Caco-2 (cell line): ENCODE measurements at places on chromosomes 3 and 15. TPM values are rescaled to one million over a fixed set of nuclear protein-coding genes. Genes with fewer than 3 reads are reported as not detected.
A peak's percentile ranks its signal among the peaks of the same experiment; 100 is the strongest.

DNA sequence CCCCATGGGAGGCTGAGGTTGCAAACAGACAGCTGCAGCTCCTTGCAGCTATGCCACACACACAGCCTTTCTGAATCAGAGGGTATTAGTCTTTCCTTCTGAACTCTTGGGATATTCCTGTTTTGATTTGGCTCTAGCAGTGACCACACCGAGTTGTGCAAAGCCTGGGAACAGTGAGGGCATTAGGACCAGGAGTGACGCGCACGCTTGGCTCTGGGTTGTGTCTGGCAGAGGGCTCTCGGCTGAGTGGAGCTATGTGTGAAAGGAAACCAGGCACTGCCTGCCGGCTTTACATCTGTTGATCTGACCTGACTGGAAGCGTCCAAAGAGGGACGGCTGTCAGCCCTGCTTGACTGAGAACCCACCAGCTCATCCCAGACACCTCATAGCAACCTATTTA is at the start of gene GALNT15:
TSS of gene GALNT15 (plus strand) at position 292 of the 400 bp plus-strand sequence. CDS start 472 bp downstream, outside the sequence.
- H3K27me3 ChIP-seq: no peaks in the 10 kb centered on the region; the same call in 1 of the 2 replicates
- H3K4me3 ChIP-seq: no peak within 1 kb of the TSS
- H3K4me1 ChIP-seq: no peaks in the 10 kb centered on the region
- no peaks in the 10 kb centered on the region for H3K36me3 ChIP-seq
- no peak within 1 kb of the TSS for H3K27ac ChIP-seq

DNA sequence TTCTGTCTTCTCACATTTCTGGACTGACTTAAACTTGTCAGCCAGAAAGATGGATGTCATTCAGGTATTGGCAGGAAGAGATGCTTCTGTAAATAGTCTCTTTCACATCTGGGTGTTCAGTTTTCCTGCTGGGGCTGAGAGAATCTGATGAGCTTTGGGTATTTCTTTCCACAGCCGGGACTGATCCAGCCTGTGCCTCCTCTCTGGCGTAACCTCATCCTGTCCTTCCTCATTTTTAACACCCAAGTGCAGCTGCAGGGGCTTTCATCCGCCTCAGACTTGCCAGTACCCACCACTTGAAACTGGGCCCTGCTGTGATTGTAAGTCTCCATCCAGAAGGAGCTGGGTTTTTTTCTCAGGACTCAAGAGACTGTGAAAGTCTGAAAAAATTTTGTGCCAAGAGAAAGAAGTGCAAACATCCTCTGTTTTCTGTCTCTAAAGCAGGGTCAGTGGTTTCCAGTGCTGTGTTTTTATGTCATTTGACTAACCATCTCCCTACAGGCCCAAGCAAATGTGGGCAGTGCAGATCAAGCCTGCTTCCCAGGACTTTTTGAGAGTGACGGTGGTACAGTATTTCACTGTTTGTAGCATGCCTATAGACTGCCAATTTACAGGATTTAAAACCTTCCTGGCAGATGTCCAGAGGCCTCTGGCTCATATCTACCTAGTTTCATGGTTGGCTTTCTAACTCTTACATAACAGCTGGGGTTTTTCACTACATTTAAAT is 342.7 kb downstream of the PTPRG start:
- no peaks in the 10 kb centered on the region for H3K27me3 ChIP-seq
- H3K36me3 ChIP-seq: no peaks in the 10 kb centered on the region
- no peak for DNase-seq
- H3K4me1 ChIP-seq: no peaks in the 10 kb centered on the region

GRCh38 chr15:81062937-81063336 is 62.2 kb downstream of the TLNRD1 start:
- H3K36me3 ChIP-seq: no peaks in the 10 kb centered on the region
- H3K4me3 ChIP-seq: no peak overlapping the region
- no peaks in the 10 kb centered on the region for H3K27me3 ChIP-seq
- no peak overlapping the region for H3K27ac ChIP-seq

DNA sequence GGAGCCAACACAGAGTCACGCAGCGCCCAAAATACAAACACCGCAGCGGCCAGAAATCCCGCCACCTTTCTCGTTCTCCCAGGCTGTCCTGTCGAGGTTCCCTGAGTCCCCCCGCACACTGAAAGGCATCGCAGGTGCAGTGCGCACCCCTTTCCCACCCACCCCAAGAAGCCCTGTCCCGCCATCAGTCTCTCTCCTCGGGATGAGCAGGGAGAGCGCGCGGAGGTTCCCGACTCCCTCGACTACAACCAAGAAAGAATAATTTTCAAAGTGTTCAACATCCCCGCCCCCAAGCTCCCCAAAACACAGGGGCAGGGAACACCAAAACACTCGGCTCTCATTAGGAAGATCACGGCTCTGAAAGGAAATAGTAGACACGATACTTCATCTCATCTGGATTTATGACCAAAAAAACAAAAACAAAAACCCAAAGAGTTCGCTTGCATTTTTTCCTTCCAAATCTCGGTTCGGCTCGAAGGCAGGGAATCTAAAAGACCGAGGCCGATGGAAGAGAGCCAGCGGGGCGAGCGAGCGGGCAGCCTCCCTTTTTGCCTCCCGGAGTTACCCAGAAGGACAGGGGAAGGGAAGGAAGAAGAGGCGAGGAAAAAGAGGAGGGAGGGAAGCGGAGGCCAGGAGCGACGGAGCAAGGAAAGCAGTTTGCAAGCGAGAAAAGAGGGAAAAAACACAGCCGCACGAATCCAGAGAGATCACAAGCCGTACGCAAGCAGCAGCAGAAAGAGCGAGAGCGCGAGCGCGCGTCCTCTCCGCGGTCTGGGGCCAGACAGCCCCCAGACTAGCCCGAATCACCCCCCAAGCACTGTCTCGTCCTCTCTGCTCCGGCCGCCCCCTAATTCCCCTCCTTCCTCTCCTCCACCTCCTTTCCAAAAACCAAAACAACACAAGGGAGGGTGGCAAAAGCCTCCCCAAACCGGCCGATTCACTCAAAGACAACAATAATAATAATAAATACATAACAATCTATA is 808 bp downstream of the BCL6 start:
- H3K27ac ChIP-seq: peak overlapping the region; percentile 97
- H3K4me3 ChIP-seq: peak overlapping the region; percentile 73

SLC30A4 gene
- 0.61 and 1.2 TPM in 2 replicates for total RNA-seq

DNA sequence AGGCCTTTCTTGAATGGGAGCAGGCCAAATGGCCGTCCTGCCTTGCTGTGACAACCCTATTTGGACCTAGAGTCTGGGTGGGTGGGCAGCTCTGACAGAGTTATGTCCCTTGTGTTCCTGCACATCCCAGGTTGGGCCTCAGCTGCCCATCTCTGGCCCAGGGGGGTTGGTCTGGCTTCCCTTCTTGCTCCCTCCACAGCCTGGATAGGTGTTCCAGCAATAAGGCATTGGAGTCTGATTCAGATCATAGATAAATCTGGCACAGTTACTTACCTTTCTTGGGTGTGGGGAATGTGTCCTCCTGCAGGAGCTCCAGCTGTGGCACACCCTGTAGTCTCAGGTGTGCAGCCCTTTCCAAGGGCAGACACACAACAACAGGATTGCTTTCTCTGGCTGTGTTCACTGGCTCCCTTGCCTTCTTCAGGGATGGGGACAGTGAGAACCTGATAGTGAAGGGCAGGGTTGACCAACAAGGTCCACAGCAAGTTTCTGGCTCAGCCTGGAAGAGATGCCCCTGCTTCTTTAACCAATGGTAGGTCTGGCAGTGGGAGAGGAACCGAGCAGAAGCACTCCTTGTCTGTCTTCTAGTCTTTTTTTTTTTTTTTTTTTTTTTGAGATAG is 177.9 kb downstream of the EPHB1 start:
- no peaks in the 10 kb centered on the region for H3K27me3 ChIP-seq
- H3K27ac ChIP-seq: no peak overlapping the region
- H3K4me3 ChIP-seq: no peak overlapping the region
- no peak for DNase-seq
- H3K4me1 ChIP-seq: no peaks in the 10 kb centered on the region
- no peaks in the 10 kb centered on the region for H3K36me3 ChIP-seq

NR2E3 gene
- not detected in 2 replicates for total RNA-seq

- no peak for DNase-seq
- peak overlapping the region; percentile 100 for H3K4me3 ChIP-seq
- peak overlapping the region; percentile 45 for H3K27ac ChIP-seq
- peaks cover 9% of the 10 kb centered on the region for H3K4me1 ChIP-seq
- peaks cover 2% of the 10 kb centered on the region for H3K36me3 ChIP-seq
- no peaks in the 10 kb centered on the region; the same call in 1 of the 2 replicates for H3K27me3 ChIP-seq
Measured at GRCh38 chr3:3178498-3179328, 778 bp downstream of the CRBN start.

MOBP gene
- 0.27 and 0.60 TPM in 2 replicates for total RNA-seq

DNA sequence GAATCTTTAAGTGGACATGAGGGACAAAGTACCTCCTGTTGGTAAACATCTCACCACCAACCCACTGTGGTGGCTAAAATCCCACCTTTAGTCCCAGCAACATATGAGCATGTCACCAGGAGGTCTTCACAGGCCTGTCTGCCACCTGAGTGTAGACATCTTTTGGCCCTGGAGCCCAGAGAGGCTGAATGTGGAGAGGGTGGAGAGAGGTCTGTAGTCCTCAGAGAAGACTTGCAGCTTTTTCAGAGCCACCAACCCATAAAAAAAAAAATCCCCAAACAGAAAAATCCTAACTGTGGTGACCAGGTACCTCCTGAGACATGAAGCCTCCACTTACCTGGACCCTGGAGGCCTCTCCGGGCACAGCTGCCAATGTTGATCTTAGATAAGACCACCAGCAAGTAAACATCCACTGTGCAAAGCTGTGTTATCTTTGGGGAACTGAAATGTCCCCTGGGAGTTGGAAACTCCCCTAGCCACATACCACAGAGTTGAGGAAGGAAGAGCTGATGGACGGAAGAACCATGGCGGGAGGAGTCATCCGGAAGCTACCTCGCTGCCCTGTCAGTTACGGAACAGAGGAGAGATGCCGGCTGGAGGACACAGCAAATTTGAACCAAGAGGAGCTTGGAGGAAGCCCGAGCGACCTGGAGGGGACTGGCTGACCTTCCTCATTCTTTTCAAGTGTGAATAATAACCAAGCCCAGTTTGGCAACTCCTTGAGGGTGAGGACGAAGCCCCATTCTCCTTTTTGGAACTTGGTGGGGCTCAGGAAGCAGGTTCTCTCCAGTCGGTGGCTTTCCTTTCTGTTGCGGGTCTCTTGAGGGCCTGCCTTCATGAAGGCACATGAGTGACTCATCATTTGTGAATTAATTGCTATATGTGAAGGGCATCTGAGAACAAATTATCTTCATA is at the start of gene GHRL:
TSS of gene GHRL (minus strand) at position 443 of the 915 bp plus-strand sequence. CDS start 2,767 bp downstream, outside the sequence.
- peak; percentile 71 for DNase-seq
- H3K27ac ChIP-seq: peak within 1 kb of the TSS; percentile 90
- peaks cover 26% of the 10 kb centered on the region for H3K4me1 ChIP-seq
- no peaks in the 10 kb centered on the region for H3K27me3 ChIP-seq
- H3K36me3 ChIP-seq: no peaks in the 10 kb centered on the region; the same call in 1 of the 2 replicates

- H3K36me3 ChIP-seq: no peaks in the 10 kb centered on the region
- H3K4me3 ChIP-seq: no peak overlapping the region
- H3K27me3 ChIP-seq: no peaks in the 10 kb centered on the region
- no peak for DNase-seq
- no peak overlapping the region for H3K27ac ChIP-seq
Measured at GRCh38 chr3:190644766-190645165, 130.9 kb downstream of the IL1RAP start.

GRCh38 chr3:142098964-142099363 is 50.4 kb downstream of the TFDP2 start:
- DNase-seq: no peak
- H3K4me3 ChIP-seq: no peak overlapping the region
- no peaks in the 10 kb centered on the region for H3K4me1 ChIP-seq
- H3K27me3 ChIP-seq: no peaks in the 10 kb centered on the region

FAM43A gene
- 3.5 and 4.0 TPM in 2 replicates for total RNA-seq

IL16 gene
- total RNA-seq: not detected in 2 replicates

DNA sequence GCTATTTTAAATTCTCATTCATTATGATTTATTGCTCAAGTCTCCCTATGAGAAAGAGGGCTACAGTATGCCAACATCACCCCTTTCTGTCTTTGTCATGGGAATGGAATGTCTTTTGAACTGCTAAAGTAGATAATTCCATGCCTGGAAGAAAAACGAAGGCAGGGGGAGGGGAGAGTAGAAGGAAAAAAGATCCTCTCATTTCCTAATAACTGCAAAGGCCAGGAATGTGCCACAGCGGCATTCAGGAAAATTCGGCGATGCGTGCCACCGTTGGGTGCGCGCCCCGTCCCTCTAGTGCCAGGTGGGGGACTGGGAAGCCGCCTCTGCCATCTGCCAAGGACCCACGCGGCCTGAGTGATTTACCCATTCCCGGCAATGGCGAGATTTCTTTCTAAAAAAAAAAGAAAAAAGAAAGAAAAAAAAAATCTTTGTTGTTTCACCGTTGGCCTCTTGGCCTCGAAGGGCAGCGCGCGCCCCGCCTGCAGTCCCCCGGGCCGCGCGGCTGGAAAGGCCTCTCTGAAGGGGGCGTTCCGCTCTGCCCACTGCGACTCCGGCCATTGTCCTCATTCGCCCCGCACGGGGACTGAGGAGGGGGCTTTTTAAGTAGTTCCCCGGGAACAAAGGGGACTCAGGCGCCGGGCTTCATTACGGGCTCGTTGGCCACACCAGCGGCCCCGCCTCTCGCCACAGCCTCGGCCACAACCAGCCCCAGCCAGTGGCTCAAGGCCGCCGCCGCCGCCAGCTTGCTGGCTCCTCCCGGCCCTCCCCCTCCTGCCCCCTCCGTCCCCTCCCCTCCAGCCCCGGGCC is 54.5 kb downstream of the CPN2 start:
- H3K4me1 ChIP-seq: peaks cover 30% of the 10 kb centered on the region
- no peaks in the 10 kb centered on the region for H3K27me3 ChIP-seq
- H3K4me3 ChIP-seq: peak overlapping the region; percentile 54
- H3K27ac ChIP-seq: peak overlapping the region; percentile 80

SOX2 gene
- 33.4 and 34.1 TPM in 2 replicates for total RNA-seq

NPHP3 gene
- 16.0 and 16.9 TPM in 2 replicates for total RNA-seq

GRCh38 chr3:32281570-32282106 is 43.2 kb downstream of the CMTM8 start:
- H3K36me3 ChIP-seq: no peaks in the 10 kb centered on the region
- H3K4me3 ChIP-seq: no peak overlapping the region
- peak overlapping the region; percentile 2 for H3K27ac ChIP-seq
- no peaks in the 10 kb centered on the region for H3K27me3 ChIP-seq
- peaks cover 47% of the 10 kb centered on the region for H3K4me1 ChIP-seq
- DNase-seq: peak; percentile 19

DNA sequence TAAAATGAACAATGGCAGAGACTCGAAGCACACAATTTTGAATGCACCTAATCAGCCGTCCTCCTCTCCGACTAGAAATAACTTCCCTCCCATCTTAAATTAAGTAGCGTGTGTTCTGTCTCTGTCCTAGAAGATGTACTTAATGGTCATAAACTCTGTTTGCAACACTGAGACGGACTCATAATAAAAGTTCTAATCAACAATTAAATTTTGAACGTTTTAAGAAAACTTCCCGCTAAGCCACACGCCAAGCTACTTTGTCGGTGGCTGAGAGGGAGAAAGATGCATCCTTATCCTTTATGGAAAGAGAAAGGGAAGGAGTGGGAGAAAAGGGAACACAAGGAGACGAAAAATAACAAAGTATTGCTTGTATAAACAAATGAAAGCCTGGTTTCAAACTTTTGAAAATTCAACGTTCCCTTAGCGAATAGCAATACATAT is 989 bp downstream of the GNB4 start:
- H3K36me3 ChIP-seq: no peaks in the 10 kb centered on the region
- H3K4me1 ChIP-seq: no peaks in the 10 kb centered on the region
- no peak overlapping the region for H3K27ac ChIP-seq
- no peak overlapping the region for H3K4me3 ChIP-seq
- no peaks in the 10 kb centered on the region; the same call in 1 of the 2 replicates for H3K27me3 ChIP-seq

- DNase-seq: no peak
- no peaks in the 10 kb centered on the region for H3K4me1 ChIP-seq
- no peak overlapping the region for H3K4me3 ChIP-seq
- no peaks in the 10 kb centered on the region for H3K27me3 ChIP-seq
- no peak overlapping the region for H3K27ac ChIP-seq
Measured at GRCh38 chr15:63382966-63383710, 1.5 kb upstream of the CA12 start.

OR5K4 gene
- total RNA-seq: not detected in 2 replicates
